Skeletal muscle cell (primary cell): ENCODE measurements at places on chromosomes 3 and 15.

GRCh38 chr3:37996785-37997301, 6.3 kb downstream of the VILL start:
- peak; percentile 24 for DNase-seq

DNA sequence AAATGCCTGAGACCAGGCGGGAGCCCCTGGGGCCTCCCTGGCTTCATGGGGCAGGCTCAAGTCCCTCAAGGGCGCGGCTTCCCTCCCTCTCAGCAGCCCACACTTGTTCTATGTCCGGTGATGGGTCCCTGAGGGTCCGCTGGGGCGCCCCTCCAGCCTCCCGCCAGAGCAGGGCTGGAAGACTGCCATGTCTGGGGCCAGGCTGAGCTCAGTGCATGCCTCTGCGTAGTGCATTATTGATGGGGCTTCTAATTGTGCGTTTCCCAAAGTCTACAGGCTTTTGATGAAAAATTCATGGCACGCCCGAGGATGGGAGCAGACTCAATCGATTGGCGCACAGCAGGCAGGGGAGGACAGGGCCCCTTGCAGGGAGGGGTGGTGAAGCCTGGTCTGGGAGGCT, 51.3 kb downstream of the CYP11A1 start:
- no peak for DNase-seq

- DNase-seq: no peak
Measured at GRCh38 chr3:3443482-3443881, 264.0 kb upstream of the CRBN start.

GRCh38 chr15:66940368-66940767, 125.0 kb upstream of the SMAD3 start:
- DNase-seq: no peak

DNA sequence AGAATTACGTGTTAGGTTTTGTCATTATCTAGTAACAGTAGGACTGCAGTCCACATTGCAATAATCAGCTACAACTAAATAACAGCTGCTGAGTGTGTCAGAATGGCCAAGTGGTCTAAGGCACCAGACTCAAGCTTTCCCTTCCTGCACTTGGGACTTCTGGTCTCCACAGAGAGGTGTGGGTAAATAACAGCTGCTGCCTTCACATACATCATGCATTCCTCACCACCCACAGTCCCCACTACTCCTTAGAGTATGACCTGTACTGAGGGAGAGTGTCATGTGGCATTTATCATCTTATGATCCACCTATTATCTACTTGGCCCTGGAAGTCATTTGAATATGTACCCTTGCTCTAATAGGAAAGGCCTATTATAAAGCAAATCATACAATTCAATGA, 22.2 kb upstream of the ZMAT3 start:
- peak; percentile 62 for DNase-seq
